ENCODE measurements at places on chromosomes 5 and 9.

DNA sequence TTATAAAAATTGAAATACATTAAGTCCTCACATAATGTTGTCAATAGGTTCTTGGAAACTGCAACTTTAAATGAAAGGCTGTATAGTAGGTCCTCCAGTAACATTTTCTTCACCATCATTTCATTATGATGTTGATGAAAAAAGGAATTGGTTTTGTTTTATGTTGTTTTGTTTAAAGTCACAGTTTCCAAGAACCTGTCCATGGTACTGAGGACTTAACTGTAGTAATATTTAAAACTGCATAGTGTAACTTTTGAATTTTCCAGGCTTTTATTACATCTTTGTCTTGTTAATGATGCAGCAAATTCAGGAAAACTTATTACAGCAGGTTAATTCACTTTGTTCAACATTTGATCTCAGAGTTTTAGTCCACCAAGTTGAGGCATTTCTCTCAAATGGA, 11.6 kb downstream of the SECISBP2 start:
- DNase-seq = no peak

DNA sequence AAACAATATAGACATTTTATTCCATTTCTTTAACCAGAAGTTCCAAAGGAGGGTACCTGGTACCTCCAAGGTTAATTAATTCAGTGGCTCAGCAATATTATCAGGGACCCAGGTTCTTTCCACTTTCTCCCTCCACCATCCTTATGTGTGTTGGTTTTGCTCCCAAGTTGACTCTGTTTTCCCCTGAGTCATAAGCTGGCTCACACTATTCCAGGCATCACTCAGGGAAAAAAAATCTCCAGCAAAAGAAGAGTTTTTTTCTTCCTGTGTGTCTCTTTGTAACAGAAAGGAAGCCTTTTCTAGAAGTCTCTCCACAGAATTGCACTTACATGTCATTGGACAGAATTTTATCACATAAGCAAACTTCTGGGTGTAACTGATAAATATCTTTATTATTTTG, 31.2 kb upstream of the GALNT10 start:
- DNase-seq = no peak

DNA sequence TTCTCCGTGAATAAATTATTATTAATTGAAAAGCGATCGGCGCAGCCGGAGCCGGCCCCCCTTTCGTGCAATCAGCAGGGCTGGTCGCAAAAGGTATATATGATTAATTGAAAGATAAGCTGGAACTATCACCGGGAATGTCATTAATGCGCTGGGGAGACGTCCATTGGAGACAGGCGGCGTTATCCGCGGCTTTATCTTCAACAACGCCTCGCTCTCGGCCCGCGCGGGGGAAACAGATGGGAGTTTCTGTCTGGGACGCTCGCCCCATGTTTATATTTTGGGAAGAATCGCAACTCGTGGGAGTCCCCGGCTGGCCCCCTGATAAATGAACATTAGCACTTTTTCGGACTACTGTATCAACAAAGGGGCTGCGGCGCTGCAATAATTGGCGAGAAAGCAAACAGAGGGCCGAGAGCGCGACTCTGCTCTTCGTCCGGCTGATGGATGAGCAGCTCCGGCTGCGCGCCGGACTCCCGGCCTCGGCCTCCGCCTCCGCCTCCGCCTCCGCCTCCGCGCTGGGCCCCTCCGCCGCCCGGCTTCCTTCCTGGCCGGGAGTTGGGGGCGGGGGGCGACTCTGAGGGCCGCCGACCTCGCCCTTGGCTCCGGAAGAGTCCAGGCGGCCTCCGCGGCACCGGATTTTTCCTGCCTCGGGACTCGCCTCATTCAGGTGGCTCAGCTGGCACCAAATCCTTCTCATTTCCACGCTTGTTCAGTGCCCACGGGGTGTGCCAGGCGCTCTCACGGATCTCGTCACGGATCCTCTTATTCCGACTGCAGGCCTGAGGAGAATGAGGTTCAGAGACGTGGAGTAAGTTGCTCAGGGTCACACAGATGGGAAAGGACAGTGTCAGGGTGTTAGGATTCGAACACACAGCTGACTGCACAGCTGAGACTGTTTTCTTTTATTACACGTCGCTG, 3.6 kb upstream of the NKX2-5 start:
- no peak for DNase-seq

DNA sequence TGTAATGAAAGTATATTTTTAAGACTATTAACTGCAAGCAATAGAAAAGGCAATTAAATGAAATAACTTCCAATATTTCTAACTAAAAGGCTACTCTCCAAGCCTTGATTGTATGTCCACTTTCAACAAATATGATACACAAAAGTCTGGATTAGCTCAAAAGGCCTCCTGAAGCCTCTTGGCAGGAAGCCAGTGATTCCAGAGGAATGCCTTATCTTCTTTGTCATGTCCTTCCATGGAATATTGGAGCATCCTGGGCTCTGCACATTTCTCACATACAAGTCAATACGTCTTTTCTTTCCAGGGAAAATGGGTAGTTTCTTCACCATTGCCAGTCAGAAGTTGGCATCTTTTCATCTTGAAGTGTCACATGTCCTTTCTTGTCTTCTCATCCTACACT, 357.8 kb downstream of the KDM4C start:
- no peak for DNase-seq

DNA sequence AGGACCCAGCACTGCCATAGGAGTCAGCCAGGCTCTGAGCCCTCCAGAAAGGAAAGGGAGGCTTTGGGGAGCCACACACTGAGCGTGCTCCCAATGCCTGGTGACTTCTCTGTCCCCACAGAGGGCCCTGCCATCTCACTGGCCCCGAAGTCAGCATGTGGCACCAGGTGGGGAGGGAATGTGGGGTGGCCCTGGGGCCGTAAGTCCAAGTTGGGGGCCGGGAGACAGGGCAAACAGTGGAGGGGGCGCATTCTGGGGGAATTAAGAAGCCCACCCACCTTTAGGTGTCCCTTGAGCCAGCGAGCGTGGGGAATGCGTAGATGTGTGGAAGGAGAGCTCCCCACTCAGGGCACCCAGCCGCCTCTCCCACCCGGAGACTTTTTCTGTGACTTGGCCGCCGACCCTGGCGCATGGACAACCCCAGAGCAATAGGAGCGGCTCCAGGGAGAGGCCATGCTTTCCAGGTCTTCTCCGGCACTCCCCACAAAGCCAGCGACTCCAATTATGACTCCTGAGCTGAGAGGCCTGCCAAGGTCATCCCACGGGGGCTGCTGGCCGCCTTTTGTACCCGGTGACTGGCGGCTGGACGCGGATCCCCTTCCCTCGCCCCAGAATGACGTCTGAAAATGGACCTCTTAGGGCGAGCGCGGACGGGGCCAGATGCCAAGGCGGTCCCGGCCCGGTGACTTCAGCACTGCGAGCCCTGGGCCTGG, 9.8 kb downstream of the IRX1 start:
- DNase-seq = no peak

DNA sequence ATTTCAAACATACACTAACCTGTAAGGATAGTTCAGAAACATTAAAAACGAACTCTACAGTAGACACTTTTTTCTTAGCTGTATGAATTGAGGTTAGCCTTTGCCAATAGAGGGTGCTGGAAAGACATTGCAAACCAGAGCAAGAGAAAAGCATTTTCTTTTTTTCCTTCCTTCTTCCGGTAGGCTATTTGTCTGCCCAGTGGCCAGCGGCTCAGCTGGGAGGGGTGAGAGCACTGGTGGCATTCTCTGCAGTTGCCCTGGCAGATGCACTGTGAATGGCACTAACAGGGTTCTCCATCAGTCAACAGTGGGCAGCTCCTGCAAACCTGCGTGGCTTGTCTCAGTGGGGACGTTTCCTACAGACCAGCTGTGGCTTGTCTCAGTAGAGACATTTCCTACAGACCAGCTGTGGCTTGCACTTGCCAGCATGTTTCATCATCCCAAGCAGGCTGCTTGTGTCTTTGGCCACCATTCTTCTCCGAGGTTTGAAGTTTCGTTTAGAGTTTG, 984.5 kb upstream of the CDH18 start:
- DNase-seq = no peak

GRCh38 chr9:71766663-71767062, 1.6 kb downstream of the CEMIP2 start:
- DNase-seq = no peak

DNA sequence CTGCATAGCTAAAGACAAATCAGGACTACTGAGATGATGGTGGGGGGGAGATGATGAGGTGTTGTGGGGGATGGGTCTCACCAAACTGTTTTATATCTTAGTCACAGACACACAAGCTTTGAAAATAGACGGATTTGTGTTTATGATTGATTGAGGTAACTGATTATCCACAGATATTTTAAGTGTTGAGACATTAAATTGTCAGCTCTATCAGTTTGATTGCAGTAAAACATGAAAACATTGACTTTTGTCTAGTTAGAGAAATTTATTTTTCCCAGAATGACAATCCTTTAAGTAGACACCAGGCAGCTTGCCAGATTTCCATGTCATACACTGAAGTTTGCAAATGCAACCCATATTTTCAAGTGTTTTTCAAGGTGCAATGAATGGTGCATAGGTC, 149.8 kb downstream of the NR2F1-AS1 start:
- no peak for DNase-seq

DNA sequence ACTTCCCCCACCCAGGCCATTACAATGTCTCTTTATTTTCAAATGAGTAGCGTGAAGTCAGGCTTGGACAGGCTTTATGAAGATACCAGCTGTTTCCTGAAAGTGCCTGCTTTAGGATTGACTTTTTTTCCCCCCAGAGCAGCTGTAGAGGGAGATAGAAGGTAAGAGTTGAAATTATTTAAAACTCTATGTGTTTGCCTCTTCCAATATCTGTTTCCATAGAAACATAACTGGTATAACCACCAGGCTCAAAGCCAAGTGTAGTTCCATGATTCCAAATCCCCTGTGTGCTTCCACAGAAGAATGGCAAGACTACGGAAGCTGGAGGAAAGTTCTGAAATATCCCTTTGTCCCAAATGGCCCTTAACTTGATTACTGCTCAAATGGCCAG, 87.4 kb upstream of the TBC1D2 start:
- no peak for DNase-seq

- no peak for DNase-seq
Observed at GRCh38 chr5:117568622-117569021, 994.0 kb upstream of the SEMA6A start.

DNA sequence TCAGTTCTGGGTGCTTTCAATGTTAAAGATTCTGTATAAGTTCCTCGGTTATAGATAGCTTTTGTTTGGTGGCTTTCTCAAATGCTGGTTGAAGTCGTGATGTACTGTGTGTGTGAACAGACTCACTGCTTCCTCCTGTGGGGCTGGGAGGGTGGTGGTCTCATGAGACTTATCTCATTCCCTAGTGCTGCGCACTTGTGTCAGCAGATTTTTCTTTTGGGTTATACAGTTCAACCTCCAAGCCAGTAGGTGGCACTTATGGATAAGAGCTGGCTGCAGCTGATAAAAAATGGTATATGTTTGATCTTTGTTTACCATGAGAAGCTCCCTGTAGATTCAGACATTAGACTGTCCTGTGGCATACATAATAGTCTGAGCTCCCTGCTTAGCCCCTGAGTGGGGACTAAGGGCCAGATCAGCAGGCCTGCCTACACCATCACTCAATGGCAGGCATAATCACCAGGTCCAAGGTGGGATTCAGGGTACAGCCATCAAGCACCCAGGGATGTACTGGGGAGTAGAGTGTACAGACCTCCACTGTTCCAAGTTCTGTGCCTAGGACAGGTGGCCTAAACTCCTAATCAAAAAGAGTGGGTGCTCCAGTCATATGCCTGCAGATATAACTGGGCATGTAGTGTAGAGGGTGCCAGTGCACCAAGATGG, 174.2 kb downstream of the OXCT1 start:
- DNase-seq = no peak

DNA sequence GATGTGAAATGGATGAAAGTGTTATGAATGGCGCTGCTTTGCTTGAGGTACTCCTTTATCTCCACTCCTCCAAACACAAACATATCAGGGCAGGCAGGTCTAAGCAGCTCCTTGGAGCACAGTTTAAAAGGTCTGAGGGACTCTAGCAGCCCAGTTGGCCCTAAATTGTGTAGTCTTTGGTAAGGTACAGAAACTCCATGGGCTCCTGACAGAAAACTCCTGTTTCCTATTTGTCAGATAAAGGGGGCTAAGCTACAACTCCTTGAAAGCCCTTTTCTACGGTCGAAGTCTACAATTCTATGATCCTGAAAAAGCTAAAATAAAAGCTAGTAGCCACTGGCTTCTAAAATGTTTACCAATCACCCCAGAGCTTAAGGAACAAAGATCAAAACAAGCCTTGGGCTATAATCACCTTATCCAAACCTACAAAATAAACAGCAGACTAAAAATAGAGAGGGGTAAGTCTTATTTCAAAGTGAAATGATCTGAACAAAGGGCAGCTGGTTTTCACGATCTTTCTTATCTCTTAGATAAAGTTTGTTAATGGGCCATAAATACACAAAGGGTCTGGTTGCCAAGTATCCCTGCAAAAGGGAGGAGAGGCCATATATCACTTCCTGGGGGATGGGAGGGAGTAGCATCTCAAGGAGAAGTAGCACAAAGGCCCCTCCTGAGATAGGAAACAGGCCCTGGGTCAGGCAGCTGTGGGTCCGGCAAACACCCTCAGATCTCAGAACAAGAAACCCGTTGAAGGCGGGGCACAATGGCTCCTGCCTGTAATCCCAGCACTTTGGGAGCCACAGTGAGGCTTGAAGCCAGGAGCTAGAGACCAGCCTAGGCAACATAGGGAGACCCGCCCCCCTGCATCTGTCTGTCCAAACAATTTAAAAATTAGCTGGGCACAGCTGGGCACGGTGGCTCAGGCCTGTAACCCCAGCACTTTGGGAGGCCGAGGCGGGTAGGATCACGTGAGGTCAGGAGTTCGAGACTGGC, 28.3 kb upstream of the DENND4C start:
- DNase-seq = no peak

DNA sequence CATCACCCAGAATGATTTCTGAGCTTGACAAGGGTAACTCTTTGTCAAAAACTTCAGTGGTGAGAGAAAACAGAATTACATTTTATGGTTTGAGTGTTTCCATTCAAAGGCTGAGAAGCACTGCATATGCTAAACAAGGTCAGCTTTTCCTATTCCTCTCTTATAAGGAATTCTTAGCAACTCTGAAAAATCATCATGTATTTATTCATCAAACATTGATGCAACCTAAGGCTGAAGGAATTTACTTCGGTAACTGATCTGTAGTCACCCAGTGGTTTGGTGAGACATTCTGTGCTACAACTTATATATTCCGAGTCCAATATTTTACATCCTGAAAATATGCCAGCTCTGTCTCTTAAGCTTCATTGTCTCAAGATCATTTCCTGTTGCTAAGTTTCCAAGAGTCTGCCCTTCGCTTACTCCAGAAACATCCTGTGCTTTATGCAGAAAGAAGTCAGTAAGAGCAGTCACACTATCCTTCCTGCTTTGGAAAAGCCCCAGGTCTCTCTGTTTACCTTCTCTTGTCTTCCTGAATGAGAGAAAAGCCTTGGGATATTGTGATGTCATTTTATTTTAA, 176.6 kb upstream of the TBCA start:
- DNase-seq = no peak

DNA sequence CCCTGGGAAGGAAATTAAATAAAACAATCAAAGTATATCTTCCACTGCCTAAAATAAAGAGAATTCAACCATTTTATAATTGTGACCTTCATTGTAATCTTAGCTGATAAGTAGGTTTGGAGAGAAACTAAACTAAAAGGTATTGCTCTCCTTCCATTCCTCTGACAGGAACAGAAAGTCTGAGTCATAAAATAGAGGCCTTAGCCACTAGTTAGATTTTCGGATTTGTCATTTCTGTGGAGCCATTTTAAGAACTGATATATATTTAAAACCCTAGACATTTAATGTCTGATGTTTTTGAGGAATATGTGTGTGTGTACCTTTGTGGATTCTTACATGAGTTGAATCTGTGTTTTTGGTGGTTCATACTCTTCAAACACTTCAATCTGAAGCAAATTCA, 11.8 kb upstream of the TMC1 start:
- no peak for DNase-seq
